Dermis microvascular lymphatic vessel endothelial cell (primary cell): ENCODE measurements at places on chromosomes 2 and 18. TPM values are rescaled to one million over a fixed set of nuclear protein-coding genes. Genes with fewer than 3 reads are reported as not detected.

Gene PNPT1
- 16.0 and 16.2 TPM in 2 replicates for total RNA-seq

Gene GRP
- not detected in 2 replicates for total RNA-seq

Gene CD226
- total RNA-seq = 0.76 and 1.5 TPM in 2 replicates

Gene SIX2
- total RNA-seq = 0.13 TPM in 1 of 2 replicates, not detected in the other

Gene GLI2
- under 0.01 TPM in 2 replicates for total RNA-seq

Gene DPP4
- total RNA-seq = 67.4 and 73.6 TPM in 2 replicates

Gene OSR1
- total RNA-seq = 0.39 and 0.76 TPM in 2 replicates

Gene SPP2
- not detected in 2 replicates for total RNA-seq

Gene IL36B
- total RNA-seq = not detected in 2 replicates

Gene CCL20
- total RNA-seq = 0.89 and 3.3 TPM in 2 replicates

Gene CHST10
- 6.0 and 8.6 TPM in 2 replicates for total RNA-seq

Gene KATNAL2
- total RNA-seq = 0.25 and 0.64 TPM in 2 replicates

Gene PROM2
- under 0.01 and 0.13 TPM in 2 replicates for total RNA-seq

Gene CENPA
- 5.2 and 17.1 TPM in 2 replicates for total RNA-seq

Gene CYP26B1
- total RNA-seq = 0.25 TPM in 1 of 2 replicates, not detected in the other

Gene C2orf80
- total RNA-seq = not detected in 2 replicates

Gene GALNT5
- not detected in 2 replicates for total RNA-seq
